ENCODE measurements at places on chromosomes 16 and 17. TPM values are rescaled to one million over a fixed set of nuclear protein-coding genes. Genes with fewer than 3 reads are reported as not detected.

DNA sequence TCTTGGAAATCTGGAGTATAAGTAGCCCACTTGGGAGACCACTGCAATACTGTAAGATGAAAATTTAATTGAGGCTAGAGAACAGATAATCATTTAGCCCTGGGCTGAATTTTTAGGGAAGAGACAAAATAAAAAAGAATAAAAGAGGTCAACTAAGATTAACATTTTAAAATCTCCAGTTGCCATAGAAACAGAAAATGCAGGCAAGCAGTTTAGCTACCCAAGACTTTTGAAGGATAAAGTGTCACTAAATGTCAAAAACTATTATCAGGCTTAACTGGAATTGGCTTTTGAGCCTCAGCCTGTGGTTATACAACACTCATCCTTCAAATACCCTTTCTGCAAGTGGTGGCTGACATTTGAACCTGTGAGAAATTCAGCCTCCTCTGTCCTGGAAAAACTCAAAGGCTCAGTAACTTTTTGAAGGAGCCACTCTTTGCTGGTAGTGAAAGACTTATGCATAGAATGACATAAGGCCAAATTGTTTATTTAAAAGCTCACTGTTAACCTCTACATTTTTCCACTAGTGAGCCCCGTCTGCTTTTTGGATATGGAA is 220.7 kb upstream of the KCNJ16 start:
- DNase-seq: peak; percentile 24

- peak; percentile 18 for DNase-seq
Observed at GRCh38 chr17:3512505-3513171, 36.8 kb downstream of the ASPA start.

GRCh38 chr17:49829026-49829425 is 18.8 kb downstream of the TAC4 start:
- peak; percentile 22 for DNase-seq

DNA sequence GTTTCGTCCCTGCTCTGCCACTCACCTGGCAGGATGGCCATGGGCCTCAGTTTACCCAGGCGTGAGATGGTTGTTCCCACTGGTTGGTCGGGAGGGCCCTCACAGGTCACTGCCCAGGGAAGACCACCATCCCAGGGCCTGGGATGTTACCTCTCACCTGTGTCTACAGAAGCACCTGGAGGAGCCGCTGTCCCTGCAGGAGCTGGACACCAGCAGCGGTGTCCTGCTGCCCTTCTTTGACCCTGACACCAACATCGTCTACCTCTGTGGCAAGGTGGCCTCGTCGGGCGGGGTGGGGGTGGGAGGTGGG is 4.1 kb downstream of the CORO1A start:
- no peak for DNase-seq

The KCNJ18 gene
- not detected for total RNA-seq

DNA sequence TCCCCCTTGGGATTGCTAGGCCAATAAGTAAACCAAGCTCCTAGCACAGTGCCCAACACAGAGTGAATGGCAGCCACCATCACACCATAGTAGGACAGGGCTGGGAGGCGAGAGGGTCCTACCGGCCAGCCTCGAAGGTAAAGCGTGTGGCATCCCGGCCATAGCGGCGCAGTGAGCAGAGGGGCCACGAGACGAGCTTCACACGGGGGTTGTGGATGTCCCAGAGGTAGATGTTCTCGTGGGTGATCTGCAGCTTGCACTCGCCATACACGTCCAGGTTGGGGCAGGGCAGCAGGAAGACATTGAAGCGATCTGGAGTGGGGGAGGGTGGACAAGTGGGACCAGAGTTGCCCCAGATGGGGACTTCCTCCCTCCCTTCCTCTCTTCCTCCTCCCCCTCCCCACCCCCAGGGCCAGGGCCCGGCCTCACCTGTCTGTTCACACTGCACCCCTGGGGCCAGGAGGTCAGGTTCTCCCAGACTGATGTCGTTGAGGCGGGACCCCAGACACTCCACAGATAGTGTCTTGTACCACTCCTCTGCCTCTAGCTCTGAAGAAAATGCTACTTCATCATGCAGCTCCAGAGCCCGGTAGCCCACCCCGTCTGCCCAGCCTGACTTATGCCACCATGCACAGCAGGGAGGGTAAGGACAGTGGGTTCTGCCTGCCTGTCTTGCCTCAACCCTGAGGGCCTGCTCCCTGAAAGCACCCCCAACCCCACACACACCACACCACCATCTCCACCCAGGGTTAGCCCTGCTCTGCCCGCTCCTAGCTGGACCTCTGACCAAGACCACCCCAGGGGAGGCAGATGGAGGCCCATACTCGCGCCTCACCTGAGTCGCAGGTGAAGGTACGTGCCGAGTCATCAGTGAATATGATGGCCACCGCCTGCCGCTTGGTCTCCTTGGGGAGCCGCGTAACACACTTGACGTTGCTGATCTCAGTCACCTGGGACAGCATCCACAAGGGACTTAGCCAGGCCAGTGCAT is 11.3 kb downstream of the DOK4 start:
- no peak for DNase-seq

DNA sequence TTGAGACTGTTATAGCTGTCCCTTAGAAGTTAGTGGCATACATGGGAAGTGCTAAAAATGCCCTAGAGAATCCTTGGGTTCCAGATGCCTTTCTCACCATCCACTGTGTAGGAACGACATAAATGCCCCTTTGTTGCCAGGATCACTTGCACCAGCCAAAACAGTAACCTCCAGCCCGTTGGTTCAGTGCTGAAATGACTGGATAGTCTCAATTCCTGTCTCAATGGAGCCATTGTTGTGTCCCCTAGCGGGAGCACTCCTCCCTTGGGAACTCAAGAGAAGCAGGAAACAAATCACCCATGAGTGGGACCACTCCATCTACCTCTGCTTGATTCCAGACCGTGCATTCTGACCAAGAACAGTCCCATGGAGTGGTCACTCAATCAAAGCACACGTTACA is 23.1 kb downstream of the MPHOSPH6 start:
- DNase-seq: no peak

DNA sequence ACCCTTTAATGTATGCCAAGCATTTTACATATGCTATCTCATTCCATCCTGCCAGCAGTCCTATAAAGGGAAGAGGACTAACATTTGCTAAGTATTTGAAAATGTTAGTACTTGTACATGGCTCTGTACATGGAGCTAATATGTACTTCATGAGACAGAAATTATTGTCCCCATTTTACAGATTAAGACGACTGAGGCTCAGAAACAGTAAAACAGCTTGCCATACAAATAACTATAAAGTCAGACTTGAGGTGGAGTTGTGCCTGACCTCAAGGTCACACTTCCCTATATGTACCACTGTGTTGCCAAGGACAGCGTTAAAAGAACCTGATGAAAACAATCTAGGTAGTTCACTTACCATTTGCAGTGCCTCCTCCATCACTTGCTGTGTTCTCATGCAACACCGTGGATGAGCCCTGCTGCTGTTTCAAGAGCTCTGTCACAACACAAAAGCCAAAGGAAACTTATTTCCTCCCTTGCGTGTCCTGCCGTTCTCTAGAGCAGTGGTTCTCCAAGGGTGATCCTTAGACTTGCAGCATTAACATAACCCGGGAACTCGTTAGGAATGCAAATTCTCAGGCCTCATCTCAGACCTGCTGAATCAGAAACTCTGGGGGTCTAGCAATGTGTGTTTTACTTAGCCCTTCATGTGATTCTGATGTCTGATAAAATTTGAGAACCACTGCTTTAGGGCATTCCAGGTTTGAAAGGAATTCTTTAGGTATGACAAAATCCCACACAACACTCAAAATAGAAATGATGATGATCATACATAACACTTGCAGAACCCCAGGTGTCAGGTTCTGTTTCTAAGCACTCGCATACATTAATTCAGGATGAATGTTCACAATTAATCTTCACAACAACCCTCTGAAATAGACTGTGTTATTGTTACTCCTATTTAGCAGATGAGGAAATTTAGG is 51.2 kb upstream of the MTMR4 start:
- DNase-seq: no peak

The C17orf78 gene
- total RNA-seq: not detected

DNA sequence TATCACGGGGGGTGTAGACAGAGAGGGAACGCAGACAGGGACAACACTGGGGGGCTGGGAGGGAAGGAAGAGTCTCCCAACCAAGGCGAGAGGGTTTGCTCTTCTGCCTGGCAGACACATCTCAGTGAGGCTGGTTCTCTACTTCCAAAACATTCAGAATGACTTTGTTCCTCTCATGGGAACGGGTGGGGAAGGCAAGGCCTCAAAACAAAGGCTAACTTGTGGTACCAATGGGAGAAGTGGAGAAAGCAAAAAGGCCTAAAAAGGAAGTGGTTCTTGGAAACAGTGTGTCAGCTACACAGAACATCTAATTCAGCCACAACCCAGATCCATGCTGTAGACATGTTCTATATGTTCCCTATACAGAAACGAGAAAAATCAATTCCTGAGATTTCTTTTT is 7.5 kb downstream of the FLOT2 start:
- no peak for DNase-seq

- peak; percentile 58 for DNase-seq
Observed at GRCh38 chr16:69188716-69189115, 1.8 kb downstream of the SNTB2 start.

The FOXC2 gene
- 8.3 TPM for total RNA-seq

DNA sequence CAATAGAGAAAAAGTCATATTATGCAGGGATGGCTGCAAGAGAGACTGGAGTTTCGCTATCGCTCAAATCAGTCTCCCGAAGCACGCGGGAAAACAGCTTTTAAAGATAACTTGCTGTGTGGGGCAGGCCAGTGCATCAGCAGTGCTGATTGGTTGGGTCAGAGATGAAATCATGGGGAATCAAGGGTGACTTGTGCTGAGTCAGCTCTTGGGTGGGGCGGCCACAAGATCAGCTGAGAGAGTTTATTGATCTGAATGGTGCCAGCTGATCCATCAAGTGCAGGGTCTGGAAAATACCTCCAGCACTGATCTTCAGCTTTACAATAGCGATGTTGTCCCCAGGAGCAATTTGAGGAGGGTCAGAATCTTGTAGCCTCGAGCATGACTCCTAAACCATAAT is 430.5 kb downstream of the RBFOX1 start:
- DNase-seq: no peak

DNA sequence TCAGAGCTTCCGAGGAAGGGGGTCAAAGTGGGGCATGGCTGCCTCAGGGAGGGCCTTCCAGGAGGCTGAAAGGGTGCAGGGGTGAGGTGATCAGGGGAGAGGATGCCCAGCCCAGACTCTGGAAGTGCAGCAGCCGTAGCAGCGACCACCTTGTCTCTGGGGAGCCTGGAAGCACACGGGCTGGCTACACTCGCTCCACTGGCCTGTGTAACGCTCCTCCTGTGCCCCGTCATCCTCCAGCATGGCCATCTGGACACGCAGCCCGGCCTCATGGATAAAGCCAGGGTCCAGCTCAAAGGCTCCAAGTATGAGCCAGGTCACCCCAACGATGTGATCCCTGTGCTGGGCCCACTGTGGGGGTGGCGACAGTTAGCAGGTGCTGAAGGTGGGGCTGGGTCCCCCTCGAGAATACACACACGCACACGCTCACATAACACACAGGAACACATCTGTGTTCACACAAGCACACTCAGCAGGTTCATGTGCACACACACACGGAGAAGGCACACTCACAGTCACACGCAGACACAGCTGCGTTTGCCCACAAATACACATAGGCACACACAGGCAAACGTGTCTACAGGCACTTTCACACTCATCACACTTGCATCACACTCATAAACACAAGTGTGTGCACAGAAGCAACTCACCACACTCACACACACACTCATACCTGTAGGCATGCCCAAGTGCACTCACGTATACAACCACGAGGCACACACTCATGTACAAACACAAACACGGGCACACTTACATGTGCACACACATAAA is 19.3 kb downstream of the POLR3K start:
- DNase-seq: no peak

DNA sequence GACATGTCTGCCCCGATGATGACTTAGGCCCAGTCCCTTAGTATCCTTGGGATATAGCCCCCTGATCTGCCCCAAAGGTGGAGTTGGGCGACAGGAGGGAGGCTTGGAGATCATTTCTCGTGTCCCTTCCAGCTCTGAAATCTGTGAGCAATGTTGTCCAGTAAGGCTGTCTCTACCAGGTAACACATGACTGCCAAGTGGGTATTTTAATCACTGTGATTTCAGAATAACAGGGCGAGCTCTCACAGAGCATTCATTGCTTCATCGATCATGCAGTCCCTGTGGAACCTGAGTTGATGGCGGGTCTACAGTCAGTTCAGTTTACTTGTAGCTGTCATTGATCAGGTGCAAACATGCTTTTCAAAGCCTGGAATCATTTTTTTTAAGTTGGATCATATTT is 39.2 kb downstream of the KSR1 start:
- no peak for DNase-seq

- no peak for DNase-seq
Observed at GRCh38 chr16:80623376-80623775, 82.6 kb downstream of the DYNLRB2 start.

The SLC38A8 gene
- total RNA-seq: not detected

The CETP gene
- total RNA-seq: not detected

DNA sequence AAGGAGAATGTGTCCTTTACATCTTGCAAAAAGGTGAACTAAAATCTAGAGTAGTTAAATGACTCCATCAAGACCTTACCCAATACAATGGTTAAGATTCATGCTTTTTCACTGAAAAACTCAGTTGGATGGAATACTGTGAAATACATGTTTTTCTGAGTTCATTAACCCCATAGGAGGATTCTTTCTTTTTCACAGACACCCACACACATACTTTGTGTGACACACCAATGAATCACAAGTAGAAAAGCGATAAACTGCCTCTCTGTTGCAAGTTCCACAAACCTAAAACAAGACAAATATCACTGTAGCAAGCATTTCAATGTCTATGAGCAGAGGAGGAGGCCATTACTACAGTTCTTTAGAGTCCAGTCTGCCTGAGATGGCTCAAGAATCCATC is 258.8 kb upstream of the CDH5 start:
- DNase-seq: peak; percentile 57

- no peak for DNase-seq
Observed at GRCh38 chr17:56177361-56177760, 24.1 kb downstream of the ANKFN1 start.

DNA sequence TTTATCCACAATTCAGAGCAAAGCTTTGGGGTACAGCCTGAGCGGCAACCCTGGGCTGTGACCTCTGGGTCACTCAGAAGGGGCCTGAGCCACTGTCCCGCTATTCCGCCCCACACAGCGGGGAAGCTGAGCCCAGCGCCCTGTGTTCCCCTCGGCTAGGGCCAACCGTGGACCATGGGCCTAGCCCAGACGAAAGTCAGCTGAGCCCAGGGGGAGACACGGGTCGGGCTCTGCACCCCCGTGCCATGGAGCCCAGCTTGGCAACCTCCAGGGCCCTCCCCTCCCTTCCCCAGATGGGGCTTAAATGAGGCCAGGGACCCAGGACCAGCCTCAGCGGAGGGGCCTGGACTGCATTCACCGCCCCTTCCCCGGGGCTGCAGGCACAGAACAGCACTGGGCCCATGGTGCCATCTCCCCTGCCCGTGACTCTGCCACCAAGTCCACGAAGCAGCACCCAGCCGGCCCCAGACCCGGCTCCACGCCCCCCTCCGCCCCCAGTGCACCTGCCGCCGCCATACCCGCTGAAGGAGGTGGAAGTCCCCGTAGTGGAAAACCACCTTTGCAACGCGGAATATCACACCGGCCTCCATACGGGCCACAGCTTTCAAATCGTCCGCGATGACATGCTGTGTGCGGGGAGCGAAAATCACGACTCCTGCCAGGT is 1.8 kb downstream of the TPSD1 start:
- DNase-seq: no peak

GRCh38 chr17:33389504-33390135 is 96.5 kb upstream of the ASIC2 start:
- DNase-seq: peak; percentile 6

GRCh38 chr16:68909099-68909733 is 65.9 kb downstream of the TANGO6 start:
- DNase-seq: no peak

The GUCY2D gene
- not detected for total RNA-seq

GRCh38 chr17:58165981-58166380 is 801 bp upstream of the OR4D2 start:
- DNase-seq: no peak
